AG09319 (cell line): ENCODE measurements at places on chromosomes 13 and 19.

GRCh38 chr13:111213964-111214726 lies 99.0 kb downstream of the ARHGEF7 start:
- no peak for DNase-seq

- no peak for DNase-seq
These were observed 47.0 kb downstream of the SMIM24 start for GRCh38 chr19:3433313-3433712.

- no peak for DNase-seq
These were observed 14.7 kb upstream of the EVI5L start for GRCh38 chr19:7815325-7815724.

DNA sequence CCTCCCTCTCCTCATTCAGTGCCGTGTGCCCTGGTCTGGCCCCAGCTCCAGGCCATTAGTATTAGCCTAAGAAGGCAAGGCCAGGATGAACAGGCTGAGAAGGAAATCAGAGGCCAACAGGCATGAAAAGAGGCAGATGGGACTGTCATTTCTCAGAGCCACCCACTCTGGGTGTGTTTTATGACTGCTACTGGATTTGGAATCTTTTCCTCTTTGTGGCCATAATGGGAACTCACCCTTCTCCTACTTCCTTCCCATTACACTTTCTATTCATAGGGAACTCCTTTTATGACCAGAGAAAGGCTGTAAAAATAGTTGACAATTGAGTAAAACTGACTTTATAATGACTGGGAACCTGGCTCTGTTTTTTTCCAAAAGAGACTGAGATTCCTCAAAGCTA lies 17.7 kb downstream of the CEACAM8 start:
- no peak for DNase-seq

DNA sequence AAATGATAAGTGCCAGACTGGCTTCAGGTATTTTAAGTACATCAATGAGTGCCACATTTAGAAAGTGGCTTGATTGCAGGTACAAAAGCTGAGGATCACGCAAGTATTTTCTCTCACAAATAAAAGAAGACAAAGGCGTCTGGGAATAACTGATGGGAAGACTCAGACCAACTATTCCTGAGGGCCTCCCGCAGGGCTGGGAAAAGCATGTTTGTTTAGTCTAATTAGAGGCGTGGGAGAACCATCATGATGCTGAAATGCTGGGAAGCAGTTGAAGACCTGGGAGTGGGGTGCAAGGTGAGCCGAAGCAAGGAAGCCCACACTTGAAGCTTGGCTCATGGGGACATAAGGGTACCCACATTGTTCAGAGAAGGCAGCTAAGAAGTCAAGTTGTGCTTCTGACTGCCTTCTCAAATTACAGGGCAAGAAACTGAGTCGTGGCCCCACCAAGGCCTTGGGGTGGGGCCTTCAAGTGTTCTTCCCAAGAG lies 536.0 kb downstream of the MYO16 start:
- DNase-seq, result no peak

- DNase-seq, result no peak
These were observed 22.8 kb upstream of the ABCC4 start for GRCh38 chr13:95323930-95324662.

DNA sequence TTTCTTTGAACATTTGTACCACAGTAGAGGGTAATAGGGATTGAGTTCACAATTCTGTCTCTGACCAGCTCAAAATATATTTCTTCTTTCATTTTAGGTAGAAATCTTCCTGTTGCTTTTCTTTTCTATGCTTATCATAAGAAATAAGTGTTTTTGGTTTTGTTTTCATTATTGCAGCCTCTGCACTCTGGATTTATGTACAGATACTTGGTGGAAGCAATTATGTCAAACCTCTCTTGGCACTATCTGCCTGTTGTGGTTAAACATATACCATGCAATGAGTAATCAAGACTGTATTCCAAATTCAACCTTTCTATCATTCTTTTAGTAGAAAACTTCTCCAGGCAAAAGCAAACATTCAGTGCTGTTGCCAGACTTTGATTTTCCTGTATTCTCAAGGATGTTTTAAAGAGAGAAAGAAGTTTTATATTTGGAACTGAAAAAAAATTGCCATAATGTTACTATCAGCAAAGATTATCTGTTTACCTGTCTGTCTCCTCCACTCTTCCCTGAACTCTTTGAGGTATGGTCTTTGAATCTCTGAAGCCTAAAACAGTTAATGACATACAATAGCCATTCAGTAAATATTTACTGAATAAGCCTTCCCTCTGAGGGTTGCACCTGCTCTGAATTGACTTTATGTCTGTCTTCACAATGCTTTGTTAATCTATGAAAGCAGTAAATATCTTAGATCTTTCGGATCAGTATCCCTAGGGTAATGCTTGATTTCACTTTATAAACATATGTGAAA lies 612.5 kb upstream of the PRR20A start:
- no peak for DNase-seq

DNA sequence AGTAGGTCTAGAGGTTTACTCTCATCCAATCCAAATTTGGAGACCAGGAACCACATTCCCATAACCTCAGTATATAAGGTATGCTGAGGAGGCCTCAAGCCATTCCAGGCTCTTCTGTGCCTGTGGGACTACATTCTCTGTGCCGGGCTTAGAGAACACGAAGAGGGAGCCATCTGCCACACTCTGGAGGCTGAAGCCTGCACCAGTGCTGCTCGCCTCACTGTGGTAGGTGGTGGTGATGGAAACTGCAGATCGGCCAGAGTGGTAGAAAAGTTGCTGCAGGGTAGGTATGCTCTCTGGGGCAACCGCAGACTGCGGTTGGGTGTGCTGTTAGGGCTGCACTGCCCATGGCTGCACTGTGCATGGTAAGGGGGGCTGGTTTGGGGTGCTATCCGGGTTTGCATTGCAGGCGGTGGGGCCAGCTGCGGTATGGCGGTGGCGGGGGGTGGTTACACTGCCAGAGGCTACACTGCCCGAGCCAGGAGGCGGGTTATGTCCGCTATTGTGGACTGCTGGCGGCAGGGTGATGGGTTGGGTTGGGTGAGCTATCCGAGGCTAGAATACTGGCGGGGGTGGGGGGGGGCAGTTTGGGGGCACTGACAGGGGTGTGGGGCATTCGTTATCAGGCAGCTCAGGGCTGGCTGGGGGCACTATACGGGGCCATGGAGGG lies 145.0 kb downstream of the TNFRSF19 start:
- no peak for DNase-seq

DNA sequence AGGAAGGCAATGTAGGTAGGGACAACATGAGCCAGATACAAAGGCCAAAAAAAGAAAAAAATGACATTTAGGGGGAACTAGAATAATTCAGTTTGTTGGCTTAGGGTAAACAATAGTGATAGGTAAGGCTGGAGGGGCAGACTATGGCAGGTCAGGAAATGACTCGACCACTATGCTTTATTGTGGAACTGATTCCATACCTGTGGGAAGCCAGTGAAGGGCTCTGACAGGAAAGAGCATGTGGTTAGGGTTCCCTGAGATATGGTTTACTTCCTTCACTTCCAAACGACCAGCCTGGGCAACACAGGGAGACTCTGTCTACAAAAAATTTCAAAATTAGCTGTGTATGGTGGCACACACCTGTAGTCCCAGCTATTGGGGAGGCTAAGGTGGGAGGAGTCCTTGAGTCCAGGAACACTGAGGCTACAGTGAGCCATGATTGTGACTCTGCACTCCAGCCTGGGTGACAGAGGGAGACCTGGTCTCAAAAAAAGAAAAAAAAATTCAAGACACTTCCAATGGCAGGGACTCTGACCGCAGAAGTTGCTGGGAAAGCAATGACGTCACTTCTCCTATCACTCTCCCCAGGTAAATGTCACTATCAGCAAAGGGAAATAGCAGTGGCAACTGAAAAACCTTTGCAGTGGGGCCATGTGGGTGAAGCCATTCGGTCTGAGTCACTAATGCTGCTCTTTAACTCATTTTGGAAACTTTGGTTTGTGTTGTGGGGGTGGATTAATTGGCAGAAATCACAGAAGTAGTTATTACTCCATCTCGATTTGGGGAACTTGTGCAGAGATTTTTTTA lies 192.8 kb upstream of the TSC22D1 start:
- no peak for DNase-seq

- peak; percentile 68 for DNase-seq
These were observed 221.9 kb downstream of the TSHZ3 start for GRCh38 chr19:31127134-31127967.

GRCh38 chr19:6925801-6926751 lies 38.7 kb downstream of the ADGRE1 start:
- no peak for DNase-seq

- DNase-seq, result no peak
These were observed 155.3 kb upstream of the ZNF507 start for GRCh38 chr19:32189956-32190706.

DNA sequence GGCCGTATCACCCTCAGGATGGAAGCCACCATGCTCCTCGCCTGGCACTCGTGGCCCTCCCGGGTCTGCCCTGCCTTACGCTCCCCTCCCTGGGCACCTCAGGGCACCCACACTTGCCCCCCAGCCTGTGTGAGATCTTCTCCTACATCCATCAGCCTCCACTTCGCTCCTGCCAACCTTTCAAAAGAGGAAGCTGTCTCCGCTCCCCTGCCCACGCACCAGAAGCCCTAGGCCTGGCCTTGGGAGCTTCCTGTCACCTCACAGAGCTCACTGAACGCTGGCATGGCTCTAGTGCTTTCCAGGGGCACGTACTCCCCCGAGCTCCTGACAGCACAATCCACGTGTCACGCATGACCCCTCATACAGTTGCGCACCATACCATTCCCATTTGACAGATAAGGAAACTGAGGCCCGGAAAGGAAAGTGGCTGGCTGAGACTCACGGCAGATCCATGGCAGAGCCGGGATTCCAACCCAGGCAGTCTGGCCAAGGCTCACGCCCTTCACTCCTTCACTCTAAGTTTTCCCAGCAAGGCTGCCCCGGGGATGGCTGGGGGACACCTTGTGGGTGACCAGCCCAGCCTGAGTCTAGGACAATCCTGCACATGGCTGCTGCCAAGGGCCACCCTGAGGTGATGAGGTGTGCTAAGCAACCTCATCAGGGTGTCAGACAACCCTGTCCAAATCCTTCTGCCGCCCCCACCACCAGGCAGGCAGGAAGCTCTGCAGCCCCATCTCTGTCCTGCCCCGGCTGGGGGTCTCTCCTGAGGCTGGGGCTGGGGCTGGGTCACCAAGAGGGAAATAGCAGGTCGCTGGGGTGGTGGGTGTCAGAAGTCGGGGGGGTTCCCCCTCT lies 19.3 kb downstream of the PPP1R12C start:
- DNase-seq, result no peak

- DNase-seq, result no peak
These were observed 164.9 kb downstream of the ZIC5 start for GRCh38 chr13:99806671-99807070.

GRCh38 chr19:31064491-31064890 lies 284.7 kb downstream of the TSHZ3 start:
- no peak for DNase-seq

DNA sequence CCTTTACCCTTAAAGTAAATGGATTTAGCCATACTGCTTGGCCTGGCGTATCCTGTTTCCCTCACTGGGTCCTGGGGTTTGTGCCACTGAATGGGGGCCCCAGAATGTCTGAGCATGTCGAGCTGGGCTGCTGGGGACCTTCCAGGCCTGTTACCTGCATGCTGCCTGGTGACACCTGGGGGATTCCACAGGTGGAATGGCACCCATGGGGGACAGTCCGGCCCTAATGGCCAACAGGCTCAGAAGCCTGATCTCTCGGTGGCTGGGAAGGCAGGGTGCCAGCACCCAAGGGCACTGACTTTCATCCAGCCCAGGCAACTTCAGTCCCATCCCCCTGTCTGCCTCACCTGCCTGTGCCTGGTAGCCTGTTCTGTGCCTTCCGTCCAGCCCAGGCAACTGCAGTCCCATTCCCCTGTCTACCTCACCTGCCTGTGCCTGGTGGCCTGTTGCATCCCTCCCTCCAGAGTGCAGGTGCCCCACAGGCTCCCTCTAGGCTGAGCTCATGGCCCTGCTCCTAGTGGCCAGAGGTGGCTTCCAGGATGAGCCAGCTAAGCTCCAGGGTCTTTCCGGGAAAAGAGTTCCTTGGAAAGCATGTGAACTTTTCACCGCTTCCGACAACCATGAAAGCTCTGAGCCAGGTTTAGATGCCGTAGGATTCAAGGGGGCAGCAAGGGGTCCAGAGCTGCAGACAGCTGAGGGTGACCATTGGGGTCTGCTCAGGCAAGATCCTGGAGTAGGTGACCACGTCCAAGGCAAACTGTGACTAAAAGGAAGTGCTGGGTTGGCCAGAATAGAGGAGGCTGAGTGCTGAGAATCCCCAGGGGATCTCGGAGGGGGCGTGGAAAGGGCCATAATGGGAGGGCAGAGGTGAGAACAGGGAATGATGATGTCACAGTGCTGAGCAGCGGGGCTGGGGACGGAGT lies 30.3 kb upstream of the ZNF492 start:
- DNase-seq, result no peak

DNA sequence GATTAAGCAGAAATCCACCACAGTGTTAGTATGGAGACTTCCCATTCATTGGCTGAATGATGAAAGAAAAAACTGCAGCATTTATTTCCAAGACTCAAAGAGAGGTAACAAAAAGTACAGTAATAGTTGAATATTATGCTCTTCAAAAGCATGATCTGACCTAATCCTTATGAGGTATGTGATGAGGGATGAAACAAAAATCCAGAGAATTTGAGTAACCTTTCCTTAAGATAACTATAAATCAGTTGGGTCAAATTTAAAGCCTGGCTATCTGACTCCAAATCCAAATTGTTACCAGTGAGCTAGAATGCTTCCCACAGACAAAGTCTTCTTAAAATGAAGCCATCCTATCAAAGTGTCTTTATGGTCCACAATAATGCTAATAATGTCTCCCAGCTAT lies 38.1 kb downstream of the NUFIP1 start:
- DNase-seq, result no peak

GRCh38 chr13:49927755-49928154 lies 8.4 kb downstream of the SPRYD7 start:
- no peak for DNase-seq

- no peak for DNase-seq
These were observed 10.0 kb upstream of the PNMA8A start for GRCh38 chr19:46481223-46481848.
